NCI-H1694 treated with DMSO at 0.1 percent for 48 hours (cell line): ENCODE measurements at places on chromosomes 1 and 21.
A peak's percentile ranks its signal among the peaks of the same experiment; 100 is the strongest.

DNA sequence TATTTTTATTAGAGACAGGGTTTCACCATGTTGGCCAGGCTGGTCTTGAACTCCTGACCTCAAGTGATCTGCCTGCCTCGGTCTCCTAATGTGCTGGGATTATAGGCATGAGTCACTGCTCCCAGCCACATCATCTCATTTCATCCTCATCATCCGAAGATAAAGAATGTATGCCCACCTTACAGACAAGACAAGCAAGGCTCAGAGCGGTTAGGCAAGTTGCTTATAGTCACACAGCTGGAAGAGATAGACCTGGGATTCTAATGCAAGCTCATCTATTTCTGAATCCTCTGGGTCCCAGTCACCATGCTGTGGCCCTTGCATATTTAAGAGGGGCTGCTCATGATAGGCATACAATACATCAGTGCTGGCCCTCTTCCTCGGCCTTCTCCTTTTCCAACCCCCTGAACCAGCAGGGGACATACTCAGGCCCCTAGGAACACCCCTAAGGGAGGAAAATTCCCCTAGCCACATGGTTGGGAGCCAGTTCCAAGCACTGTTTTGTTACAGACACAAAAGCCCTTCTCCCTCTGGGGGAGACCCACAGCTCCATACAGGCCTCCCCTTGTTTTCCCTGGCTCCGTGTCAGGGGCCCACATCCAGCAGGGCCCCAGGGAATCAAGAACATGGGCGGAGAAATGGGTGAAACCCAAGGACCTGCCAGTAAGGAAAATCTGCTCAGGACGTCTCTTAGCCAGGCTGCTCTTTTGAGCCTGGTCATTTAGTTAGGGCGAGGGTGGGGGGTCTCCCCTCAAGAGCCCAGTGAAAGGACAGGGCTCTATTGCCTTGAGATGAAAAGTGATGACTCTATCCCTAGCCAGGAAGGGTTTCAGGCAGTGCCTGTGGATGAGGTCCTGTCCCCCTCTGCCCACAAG is 6.9 kb downstream of the CSRP1 start:
- DNase-seq = no peak

- DNase-seq = no peak
Observed at GRCh38 chr1:162385702-162386101, 4.2 kb downstream of the C1orf226 start.

DNA sequence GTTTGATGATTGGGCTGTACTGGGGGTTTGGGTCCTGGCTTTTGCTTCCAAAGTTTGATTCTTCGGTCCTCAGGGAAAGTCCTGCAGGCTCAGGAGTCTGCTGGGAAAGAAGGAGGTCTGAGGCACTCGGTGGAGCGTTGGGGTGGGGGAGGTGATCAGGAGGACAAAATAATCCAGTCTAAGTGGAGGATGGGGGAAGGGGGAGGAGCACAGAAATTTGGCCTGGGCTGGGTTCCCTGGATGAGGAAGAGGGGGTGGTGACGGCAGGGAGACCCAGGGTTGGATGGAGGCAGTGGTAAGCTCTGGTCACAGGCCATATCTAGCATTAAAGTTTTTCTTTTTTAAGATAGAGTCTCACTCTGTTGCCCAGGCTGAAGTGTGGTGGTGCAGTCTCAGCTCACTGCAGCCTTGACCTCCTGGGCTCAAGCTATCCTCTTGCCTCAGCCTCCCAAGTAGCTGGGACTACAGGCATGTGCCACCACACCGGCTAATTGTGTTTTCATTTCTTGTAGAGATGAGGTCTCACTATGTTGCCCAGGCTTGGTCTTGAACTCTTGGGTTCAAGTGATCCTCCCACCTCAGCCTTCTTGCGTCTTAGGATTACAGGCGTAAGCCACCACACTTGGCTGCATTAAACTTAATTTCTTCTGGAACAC is 6.8 kb downstream of the SH2D2A start:
- DNase-seq = no peak

DNA sequence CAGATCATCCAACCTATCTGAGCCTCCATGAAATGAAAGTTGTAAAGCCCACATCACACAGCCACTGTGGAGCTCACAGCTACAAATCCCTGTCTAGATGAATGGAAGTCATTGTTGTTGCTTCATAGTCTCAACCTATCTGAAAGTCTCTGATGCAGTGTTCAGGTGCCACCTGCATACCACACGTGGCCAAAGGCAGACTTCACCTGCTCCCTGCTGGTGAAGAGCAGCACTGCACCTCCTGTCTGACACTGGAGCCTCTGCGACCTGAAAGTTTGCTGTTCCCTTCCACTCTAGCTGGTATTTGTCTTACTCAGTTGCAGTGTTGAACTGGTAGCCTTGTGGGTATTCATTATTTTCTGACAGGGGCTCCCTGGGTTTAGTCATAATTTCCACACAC is 18.4 kb downstream of the LORICRIN start:
- no peak for DNase-seq

GRCh38 chr1:93878501-93878888 is 511 bp downstream of the DNTTIP2 start:
- DNase-seq = no peak

GRCh38 chr21:17570786-17571185 is 41.9 kb downstream of the BTG3 start:
- no peak for DNase-seq

DNA sequence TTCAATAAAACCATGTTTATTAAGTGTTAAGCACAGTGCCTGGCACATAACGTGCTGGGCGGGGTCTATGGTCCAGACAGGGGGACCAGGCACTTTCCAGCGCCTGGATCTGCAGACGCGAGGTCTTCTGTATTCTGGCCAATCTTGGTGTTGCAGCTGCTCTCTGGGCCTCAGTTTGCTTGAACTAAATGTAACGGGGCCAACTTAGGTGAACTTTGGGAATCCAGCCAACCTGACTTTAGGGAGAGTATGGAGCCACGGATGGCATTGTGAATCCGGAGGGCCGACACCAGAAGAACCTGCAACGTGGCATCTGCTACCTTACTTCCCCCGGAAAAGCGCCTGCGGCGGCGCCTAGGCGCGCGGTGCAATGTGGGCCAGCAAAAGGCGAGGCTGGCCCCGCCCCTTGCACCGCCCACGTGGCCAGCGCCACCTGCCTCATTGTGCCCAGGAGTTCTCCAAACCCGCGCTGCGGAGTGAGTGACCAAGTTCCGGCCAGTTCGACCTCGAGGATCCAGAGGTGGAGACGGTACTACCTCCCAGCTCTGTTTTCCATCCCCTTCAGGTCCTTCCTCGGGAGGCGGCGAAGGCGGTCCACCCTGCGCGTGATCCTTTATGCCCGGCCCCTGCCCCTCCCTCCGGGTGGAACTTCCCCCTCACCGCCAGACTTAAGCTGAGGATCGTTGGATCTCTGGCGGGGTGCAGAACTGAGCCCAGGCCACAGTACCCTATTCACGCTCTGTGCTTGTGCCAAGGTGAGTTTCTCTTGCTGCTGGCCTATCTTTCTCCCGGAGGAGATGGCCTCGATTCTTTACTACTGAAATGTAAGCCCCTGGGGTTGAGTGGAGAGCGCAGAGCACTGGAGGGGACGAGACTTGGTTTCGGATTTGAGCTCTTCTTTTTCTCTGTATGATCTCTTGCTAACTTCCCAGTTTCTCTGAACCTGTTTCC is at the start of gene AKR1A1:
AKR1A1 (plus strand) TSS at position 426 of the 951 bp plus-strand sequence. CDS start 10,969 bp downstream, outside the sequence.
- peak; percentile 92 for DNase-seq

DNA sequence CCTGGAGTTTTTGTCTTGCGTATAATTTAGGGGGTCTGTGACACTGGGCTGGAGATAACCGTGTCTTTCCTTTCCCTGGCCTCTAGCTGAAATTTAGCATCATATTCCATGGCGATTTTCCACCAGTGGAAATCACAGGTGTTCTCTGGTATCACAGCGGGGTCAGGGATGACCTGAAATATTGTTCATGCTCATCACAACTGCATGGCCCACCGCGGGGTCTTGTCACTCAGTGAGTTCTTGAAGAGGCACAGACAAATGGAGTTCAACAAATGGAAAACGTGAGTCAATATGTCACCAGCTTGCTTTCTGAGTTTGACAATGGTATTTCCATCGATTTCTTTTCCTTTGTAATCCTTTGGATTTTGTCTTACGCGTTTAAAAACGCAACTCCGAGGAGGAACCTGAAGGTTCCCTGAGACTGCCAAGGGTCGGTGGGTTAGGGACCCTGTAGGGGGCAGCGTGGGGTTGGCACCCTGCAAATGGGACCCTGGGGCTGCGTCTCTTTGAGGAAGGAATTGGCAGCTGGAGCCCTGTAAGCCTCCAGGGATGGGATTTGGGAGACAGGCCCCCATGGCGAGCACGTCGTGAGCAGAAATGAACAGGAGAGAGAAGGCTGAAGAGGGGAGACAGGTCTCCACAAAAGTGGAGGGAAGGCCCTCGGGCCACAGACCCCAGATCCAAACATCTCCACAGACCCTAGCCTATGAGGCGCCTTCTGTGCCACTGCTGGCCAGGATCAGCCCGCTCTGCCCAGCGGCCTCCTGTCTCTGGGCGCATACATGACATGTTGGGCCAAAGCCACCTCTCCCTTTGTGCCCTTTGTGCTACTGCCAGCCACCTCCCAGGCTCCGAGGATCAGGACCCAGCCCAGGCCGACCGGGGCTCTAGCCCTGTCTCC is 32.1 kb upstream of the RUNX3 start:
- DNase-seq = no peak
